Ecto neural progenitor cell (in vitro differentiated cells): ENCODE measurements at places on chromosomes 2 and 18.

GRCh38 chr18:36297417-36298125 is at the start of gene FHOD3:
Gene FHOD3, plus strand, starts transcription at chr18:36297713. Its CDS starts 123 bp downstream, at chr18:36297836.
- DNase-seq = peak; percentile 91

DNA sequence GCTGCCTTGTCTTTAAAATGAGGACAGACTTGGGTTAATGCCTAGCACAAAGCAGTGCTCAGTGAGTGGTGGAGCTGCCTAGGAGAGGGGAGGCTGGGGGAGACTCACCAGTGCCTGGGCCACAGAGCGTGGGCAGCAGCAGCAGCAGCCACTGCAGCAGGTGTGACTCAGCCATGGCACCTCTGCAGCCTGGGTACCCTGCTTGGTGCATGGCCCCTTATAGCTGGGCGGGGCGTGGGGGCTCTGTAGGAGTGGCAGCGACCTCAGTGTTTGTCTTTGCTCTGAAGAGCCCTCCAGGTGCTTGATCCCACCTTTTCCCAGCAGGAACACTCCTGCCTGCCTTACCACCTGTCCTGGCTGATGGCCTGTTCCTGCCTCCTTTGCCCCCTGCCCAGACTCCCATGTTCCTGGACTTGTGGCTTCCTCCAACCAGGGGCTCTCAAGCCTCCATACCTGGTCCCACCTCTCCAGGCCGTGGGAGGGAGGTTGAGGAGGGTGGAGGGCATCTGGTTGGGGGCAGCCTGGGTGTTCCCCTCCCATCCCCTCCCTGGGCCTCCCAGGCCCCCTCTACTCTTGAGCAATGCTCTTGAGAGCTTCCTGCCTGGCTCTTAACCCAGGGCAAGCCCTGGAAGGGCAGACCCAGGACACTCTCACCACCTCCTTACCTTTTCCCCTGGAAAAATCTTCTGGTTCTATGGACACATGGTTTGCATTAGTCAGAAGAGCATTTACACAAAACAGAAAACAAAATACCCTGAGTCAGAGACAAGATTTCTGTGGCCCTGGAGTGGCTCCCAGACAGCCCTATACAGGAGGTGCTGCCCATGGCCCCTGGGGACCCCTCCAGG is at the start of gene SFTPB:
TSS of gene SFTPB (minus strand) at position 191 of the 848 bp plus-strand sequence. CDS start at position 175, 16 bp downstream.
- no peak for DNase-seq

DNA sequence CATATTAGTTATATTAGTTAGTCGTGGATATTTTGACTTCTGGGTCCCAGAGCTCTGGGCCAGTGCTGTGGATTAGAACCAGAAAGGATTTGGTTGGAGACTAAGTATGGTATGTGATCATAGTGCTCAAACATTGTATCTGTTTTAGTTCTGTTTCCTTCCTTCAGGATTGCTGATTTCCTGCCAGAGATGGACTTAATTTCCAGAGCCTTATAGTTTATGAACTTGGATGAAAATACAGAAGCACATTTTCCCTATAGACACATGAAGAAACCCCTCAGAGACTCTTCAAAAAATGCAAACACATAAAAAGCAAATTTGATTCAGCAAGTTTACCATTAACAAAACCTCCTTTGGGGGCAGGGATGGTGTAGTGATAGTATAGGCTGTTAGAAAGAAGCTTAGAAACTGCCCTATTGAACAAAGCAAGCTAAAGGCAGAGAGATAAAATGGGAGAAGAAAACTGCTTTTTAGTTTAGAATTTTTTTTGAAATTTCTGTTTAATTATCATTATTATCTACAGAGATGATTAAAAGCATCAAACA is 88.7 kb upstream of the EFEMP1 start:
- no peak for DNase-seq

- DNase-seq = no peak
Measured at GRCh38 chr2:146652311-146652710, 1192.5 kb upstream of the ACVR2A start.

DNA sequence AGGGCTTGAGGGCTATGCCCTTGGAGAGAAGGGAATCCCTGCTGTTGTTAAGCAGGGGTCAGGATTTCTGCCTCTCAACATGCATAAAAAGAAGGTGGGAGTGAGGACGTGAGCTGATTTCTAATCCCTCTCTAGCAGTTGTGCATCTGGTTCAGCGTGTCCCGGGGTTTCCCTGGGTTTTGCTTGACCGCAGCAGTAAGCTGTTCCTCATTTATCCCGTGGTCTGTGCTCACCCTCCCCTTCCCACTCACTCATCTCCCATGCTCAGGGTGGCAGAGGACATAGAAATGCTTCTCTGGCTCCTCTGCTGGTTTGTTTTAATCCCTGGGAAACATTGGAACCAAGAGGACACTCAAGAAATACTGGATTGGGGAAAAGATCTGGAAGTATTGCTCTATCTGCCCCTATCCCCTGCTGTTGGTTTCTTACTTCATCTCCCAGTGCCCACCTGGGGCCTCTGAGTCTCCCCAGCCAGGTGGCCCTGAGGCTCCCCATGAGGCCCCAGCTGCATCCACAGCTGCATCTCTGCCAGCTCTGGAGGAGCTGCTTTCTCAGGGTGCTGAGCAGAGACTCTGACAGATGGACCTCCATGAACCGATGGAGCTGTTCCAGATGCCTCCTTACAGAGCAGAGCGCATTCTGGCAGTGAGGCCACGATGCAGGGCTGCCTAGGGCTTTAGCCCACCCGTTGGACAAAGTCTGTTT is 36.1 kb downstream of the TET3 start:
- DNase-seq = no peak

- DNase-seq = peak; percentile 37
Measured at GRCh38 chr2:128628206-128628605, 309.5 kb upstream of the HS6ST1 start.

DNA sequence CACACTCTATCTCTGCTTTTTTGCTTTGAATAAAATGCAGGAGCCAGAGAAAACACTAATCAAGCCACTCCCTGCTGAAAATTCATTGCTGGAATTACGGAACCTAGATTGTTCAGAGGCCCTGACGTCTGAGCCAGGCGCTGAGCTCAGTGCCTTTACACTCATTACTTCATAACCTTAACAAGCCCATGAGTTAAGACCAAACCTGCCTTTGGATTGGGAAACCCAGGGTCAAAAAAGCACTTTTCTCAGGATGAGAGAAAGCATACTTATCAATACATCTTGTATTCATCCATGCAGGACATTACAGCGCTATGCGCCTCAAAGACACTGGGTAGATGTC is 762 bp downstream of the INO80C start:
- no peak for DNase-seq

- no peak for DNase-seq
Measured at GRCh38 chr2:104046466-104046865, 807.4 kb upstream of the POU3F3 start.

- DNase-seq = no peak
Measured at GRCh38 chr2:28055325-28055970, 164.9 kb downstream of the BABAM2 start.

DNA sequence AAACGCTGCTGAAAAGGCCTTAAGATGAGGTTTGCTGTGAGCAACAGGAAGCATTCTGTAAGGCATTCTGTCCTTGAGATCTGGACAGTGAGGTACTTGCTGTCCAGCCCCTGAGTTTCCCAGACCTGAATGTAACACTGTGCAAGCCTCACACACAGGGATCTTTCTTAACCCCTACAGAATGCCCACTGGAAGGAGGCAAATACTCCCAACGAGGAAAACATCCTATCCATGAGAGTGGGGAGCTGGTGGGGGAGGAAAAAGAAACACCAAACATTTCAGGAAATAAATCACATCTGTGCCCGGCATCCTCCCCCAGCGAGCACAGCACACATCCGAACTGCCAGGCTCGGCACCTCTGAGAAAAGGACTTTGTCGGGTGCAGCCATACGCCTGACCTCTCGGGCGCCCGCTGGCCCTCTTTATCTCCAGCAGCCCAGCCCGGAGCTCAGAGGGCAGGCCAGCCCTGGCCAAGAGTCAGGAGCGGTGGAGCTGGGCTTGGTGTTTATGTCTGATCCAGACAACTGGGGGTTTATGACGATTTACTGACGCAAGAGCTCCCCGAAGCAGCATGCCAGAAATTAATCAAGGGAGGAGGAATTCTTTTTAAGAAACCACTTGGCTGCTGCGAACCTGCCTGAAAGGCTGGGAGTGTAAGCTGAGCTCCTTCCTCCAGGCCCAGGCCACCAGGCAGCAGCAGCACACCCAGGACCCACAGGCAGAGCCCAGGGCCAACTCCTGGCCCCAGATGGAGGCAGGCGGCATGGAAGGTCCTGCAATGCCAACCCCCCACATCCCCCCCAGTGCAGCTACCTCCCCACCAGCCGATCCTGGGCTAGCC is 72.2 kb downstream of the HDAC4 start:
- DNase-seq = peak; percentile 53

- DNase-seq = no peak
Measured at GRCh38 chr2:176242276-176242675, 27.0 kb upstream of the MTX2 start.

DNA sequence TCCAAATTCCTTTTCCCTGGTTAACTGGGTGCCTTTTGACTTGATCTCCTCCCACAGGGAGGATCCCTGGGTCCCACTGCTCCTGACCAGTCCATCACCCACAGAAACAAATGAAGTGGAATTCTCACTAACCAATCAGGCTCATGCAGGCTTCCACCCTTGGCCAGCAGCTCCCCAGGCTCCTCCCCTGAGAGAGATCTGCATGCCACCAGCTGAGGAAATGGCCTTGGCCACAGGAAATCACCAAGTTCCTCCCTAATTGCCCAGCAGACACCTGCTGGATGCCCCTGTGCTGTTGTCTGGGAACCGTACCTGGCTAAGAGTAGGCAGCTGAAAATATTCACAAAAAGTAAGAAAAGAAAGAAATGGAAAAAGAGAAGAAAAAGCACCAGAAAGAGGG is 207.4 kb downstream of the NCK2 start:
- DNase-seq = no peak
